Activated CD4-positive, alpha-beta T cell treated with anti-CD3 and anti-CD28 coated beads for 24 hours (primary cell): ENCODE measurements at places on chromosomes 6 and 20.

DNA sequence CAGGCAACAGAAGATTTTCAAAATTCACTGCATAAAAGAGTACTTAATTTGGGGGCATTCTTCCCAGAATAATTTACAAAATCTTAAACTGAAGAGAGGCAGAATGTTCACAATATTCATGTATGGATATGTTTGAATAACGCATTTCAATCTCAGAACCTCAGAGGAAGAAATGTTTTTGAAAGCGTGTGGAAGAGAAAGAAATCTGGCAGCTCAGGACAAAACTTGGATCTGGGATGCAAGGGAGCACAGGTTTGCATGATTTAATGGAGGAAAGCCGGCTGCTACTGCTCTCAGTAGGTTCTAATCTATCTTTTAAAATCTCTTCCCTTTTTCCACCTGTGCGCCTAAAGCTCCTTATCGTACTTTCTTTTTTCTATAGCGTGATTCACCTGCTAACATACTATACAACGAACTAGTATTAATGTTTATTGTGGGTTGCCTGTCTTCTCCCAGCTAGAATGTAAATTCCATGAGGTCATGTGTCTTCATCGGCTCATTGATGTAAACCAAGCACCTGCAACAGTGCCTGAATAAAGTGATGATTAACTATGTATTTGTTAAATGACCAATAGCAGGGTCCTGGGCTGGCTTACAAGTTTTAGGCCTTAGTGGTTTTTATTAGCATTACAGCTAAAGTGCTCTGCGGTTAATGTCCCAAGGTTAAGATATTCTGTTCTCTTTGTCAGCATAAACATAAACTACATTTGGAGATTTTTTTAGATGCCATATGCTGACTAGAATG is 15.3 kb downstream of the PRL start:
- DNase-seq, result no peak

- no peak for DNase-seq
These were observed 3.9 kb upstream of the SULF2 start for GRCh38 chr20:47789081-47789763.

- DNase-seq, result no peak
These were observed 5.2 kb upstream of the TP53RK start for GRCh38 chr20:46694484-46694883.

GRCh38 chr6:127404133-127404532 is 55.1 kb downstream of the KIAA0408 start:
- DNase-seq, result no peak

GRCh38 chr6:78523622-78524021 is 343.7 kb upstream of the IRAK1BP1 start:
- DNase-seq, result no peak
